ENCODE measurements at places on chromosomes 1 and 21.

GRCh38 chr1:18670868-18671225 is 40.2 kb downstream of the PAX7 start:
- DNase-seq = no peak

DNA sequence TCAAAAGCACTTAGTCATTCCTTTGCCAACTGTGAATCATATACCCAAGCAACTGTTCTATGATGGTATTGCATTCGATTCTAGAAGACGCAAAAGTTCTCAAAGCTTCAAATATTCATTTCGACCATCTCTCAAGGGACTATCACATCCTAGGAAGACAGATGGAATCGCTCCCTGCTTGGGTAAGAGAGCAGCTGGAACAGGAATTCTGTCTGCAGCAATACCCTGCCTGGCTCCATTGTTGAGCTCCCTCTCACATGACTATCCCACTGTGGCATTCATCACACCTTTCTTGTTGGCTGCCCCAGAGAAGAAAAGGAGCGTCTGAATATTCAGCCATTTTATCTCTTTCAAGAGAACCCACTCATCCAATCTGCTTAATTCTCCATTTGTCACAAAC is 397.7 kb downstream of the NTNG1 start:
- DNase-seq = no peak

GRCh38 chr1:71919811-71920509 is 362.4 kb downstream of the NEGR1 start:
- no peak for DNase-seq

DNA sequence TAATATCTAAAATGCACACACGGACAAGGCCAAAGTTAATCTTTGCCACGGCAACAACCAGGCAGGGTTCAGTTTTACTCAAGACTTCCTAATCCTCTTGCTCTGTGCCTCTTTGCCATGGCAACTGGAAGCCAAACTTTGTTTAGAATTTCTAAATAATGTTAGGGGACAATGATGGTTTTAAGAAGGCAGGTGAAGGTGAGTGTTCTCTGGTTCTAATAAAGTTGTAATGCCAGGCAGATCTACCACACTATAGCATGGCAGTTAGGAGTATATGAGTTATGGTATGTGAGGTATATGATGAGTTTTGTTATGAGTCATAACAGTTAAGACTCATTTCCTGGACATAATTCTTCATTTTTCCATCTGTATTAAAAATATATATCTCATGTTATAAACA is 2.7 kb downstream of the PTPRC start:
- no peak for DNase-seq

DNA sequence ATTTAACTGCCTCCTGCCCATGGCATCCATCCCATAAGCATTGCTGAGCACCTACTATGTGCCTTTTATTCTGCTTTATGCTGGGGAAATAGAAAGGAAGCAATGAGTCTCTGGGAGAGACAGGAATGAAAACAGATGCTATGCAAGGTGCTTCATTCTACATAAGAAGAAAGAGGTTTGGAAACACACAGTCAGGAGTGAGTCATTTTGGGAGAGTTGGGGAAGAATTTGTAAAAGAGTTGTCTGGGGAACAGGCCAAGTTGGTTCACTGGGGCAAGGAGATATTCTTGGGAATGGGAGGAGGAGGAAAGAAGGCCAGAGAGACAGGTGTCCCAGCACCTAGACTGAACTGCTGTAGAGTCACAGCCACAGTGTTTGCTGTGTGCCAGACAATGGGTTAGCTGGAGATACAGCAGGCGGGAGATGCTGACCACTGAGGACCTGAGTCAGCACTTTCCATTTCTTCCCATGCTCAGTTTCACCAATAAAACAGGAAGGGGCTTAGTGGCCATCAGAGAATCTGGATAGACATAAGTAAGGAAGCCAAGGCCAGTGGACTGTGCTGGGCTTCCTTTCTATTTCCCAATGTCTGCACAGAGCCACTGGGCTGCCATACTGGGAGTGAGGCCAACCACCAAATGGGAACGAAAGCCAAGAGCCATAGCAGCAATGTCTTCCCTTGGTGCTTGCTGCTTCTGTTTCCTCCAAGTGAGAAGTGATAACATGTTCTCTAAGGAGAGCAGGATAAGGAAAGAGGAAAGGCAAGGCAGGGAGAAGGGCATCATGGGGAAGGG is 187.7 kb upstream of the USP24 start:
- no peak for DNase-seq

All from right renal pelvis (tissue), 4 donors.